ENCODE measurements at places on chromosomes 6 and 20.

DNA sequence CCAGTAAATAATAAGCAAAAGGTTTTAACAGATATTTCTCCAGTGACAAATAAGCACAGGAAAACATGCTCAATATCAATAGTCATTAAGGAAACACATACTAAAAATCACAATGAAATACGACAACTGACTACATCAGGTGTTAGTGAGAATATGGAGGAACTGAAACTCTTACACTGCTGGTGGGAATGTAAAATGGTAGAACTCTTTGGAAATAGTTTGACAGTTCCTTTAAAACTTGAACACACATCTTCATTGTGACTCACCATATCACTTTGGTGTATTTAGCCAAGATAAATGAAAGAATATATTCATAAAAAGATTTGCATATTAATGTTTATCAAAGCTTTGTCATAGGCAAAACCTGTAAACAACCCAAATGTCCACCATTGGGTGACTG is 11.3 kb upstream of the MAP3K5 start:
- no peak for DNase-seq

DNA sequence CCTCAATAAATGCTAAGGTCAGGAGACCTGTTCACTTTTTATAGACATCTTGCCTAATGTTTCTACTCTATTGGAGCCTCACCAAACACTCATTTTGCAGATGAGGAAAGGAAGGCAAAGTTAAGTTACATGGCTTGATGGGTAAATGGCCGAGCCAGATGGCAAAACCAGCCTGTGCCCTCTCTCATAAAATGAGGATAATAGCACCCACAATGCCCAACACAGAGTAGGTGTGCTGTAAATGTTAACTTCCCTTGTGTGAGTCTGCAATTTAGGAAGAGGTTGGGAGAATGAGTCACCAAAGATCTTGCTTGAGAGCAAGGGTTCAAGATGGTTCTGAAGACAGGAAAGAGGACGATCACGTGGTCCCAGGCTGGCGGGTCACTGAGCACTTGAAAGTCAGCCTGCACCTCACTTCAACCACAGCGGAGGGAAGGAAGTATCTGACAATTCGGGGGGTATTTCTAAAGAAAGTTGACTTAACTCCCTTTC is 3.3 kb downstream of the KCNK5 start:
- no peak for DNase-seq

DNA sequence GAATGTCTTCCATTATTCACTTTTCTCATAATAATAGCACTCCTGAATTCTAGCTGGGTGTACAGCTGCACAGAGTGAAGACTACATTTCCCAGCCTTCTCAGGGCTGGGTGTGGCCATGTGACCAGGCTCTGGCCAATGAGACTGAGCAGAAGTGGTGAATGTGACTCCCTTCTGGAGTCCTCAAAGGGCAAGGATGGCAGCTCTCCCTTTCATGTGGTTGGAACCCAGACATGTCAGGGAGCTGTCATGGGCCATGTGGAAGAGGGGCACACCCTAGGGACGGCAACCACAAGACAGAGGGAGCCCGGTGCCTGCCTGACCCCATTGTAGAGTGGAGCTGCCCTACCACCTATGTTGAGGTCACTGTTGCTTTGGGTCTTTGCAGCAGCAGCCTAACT is 312.8 kb upstream of the SULF2 start:
- DNase-seq = no peak

DNA sequence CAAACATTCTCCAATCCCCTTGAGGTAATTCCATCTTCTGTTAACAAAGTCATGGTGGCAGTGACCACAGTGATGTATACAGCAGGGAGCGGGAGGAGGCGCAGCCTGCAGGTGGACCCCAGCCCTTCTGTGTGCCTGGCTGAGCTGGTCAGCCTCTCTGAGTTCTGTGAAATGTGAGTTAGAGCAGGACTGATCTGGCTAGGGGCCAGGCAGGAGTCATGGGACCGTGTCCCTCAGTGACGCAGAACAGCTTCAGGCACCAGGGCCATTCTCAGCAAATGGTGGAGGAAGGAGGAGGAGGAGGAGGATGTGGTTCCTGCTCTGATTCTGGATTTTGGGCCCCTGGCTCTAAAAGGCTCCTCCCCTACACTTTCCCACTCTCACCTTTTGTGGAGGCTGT is 6.9 kb downstream of the PHACTR3 start:
- DNase-seq = no peak

DNA sequence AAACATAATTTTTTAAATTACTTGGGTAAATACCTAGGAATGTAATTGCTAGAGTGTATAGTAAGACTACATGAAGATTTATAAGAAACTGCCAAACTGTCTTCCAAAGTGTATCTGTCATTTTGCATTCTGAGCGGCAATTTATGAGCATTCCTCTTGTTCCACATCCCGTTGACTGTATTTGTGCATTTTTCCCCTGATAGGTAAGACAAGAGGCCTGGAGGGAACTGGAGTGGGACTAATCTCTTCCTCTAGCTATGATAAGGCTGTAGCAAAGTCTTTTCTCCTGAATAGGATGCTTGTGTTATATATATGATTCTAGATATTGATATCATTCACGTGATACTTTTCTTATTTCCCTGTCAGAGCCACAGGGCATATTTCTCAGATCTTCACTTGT is 1557.5 kb downstream of the GRIK2 start:
- DNase-seq = no peak

- DNase-seq = no peak
These were observed 58.7 kb downstream of the VEGFA start for GRCh38 chr6:43828711-43829110.
